ENCODE measurements at places on chromosomes 7 and 10.

- no peak for DNase-seq
Measured at GRCh38 chr7:135648235-135648634, 14.1 kb upstream of the STMP1 start.

GRCh38 chr7:148625342-148625741 is 34.8 kb downstream of the C7orf33 start:
- no peak for DNase-seq

- DNase-seq = no peak
Measured at GRCh38 chr10:45599021-45599603, 73.5 kb downstream of the ZFAND4 start.

GRCh38 chr7:94998266-94999068 is 91.1 kb downstream of the PPP1R9A start:
- no peak for DNase-seq

- no peak for DNase-seq
Measured at GRCh38 chr10:1208366-1209311, 152.5 kb downstream of the WDR37 start.

GRCh38 chr10:110865186-110865808 is 6.4 kb upstream of the PDCD4 start:
- peak; percentile 50 for DNase-seq

- no peak for DNase-seq
Measured at GRCh38 chr10:74975758-74976157, 135.7 kb upstream of the SAMD8 start.

GRCh38 chr7:130149281-130150139 is 55.7 kb downstream of the TMEM209 start:
- DNase-seq = no peak

DNA sequence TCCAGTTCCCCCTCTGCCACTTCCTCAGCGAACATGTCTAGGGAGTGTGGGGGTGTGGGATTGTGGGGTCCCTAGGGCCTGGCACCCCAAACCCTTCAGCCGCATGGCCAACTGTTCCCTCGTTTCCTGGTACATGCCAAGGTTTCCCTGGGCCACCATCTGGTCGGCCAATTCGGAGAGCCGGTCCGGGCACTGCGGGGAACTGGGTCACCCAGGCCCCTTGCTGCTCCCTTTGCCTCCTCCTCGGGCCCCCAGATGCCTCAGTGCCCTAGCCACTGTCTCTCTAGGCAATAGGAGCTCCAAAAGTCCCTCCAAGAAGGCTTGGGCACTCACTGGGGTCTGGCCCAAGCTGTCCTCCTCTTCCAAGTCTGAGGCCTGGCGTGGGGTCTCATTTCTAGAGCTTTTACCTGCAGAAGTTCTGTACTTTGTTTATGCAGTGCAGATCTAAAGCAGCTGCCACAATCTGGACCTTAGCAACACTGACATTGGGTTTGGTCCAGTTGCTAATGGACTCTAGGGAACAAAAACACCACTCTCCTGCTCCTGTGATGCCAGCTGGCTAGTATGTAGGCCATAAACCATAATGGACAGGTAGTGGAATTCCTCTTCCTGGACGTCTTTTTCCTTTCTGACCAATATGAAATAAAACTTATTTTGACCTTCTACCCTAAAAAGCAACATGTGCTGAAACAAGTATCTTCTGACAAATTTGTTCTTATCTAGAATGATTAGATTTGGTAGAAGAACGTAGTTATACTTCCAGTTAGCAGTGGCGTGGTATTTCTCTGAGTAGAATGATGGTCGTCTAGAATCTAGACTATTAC is 172.9 kb downstream of the LRRC4 start:
- no peak for DNase-seq

DNA sequence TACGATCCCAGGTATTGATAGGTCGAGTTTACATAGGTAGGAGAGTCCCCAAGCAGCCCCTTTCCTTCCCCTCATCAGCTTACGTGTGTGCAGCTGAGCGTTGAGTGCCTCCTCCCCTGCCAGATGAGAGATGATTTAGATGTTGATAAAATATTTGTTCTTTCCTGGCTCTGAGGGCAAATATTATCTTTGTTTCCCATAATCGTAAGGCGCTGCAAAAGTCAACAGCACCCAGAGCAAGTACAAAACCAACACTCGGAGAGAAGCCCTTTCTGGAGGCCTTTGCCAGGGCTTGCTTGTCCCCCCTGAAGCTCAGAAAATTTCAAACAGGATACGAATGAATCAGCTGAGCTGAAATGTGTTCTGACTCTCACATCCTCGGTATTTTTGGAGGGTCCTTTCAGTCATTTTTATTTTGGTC is 683.2 kb downstream of the LRMDA start:
- no peak for DNase-seq

- no peak for DNase-seq
Measured at GRCh38 chr10:70317272-70317942, 33.6 kb upstream of the NPFFR1 start.

DNA sequence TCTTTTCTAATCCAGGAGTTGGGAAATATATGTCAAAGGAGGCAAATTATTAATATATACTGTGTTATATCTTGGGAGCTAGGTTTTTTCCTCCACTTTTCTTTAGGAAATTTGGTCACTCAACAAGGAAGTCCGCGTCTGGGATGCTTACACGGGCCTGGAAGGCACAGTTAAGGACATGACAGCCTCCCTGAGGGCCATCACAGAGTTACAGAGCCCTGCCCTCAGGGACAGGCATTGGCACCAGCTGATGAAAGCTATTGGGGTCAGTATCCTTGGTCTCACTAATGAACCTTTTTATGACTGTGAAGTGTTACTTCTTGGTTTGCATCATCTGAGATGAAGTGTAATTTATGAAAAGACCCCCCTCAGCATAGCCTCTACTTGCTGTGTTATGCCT is 74.7 kb downstream of the DNAH11 start:
- no peak for DNase-seq

DNA sequence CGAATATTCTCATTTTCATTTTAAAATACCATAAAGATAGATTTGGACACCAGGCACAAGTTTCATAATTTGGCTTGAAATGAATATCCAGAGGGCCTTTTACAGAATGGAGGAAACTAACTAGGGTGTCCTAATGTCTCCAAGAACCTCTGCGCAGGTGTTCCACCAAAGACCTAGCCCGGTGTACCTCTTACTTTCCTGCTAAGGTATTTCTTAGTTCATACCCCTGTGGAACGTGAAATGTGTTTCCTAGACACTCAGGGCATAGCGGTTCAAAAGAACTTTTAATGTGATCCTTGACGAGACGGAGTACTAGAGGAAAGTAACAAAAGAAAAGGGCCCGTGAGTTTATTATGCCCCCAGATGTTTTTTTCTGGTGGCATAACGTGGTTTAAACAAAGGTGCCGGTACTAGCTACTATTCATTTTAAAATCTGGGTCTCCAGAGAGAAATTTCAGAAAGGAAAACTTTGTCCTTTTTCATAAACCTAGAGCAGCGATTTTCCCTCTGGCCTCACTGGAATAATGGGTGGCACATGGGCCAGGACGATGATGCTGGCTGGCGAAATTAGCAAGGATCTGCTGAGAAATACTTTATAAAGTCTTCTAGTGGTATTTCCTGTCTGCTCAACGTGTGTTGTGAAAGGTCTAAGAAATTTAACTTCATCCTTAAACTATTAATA is 1.4 kb downstream of the APBB1IP start:
- peak; percentile 23 for DNase-seq

- no peak for DNase-seq
Measured at GRCh38 chr10:17923728-17924127, 28.0 kb upstream of the SLC39A12 start.

DNA sequence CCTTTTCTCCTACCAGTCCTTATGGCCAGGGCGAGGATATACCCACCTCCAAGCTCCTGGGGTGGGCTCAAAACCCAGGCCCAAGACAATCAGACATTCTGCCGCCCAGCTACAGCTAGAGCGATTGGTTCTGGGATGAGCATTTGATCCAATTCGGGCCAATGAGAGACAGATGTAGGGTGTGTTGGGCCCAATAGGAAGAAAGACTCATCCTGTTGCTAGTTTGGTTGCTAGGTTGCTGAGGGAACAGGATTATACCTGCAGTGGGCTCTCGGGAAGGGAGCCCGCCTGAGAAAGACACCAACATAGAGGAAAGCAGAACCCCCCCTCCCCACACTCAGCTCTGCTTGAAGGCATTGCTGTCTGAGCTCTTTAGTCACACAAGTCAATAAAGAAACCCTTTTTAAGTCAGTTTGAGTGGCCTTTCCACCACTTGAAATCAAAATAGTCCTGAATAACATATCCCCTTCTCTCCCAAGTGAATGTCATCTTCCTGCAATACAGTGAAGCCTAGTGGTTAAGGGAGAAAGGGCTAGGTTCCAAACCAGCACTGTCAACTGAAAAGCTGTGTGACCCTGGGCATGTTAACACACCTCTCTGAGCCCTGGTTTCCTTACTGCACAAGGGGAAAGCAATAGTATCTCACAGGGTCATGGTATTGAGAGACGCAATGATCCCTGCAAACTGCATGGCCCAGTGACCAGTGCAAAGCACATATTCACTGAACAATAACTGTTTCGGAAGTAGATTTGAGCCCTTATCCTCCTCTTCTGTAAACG is 21.8 kb downstream of the ITPRIP start:
- no peak for DNase-seq

DNA sequence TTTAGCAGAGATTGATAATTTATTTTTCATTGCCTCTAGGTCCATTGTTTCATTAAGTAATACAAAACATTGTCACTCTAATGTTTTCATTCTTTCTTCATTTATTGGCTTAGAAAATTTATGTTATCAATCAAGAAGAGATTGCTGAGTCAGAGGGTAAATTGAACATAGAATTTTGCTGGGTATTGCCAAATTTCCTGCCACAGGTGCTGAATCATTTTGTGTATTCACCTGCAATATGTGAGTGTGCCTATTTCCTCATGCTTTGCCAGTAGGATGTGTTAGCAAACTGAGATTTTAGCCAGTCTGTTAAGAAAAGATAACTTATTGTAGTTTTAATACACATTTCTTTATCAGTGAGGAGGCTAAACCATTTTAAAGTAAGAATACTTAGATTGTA is 38.0 kb downstream of the MARCHF5 start:
- no peak for DNase-seq

GRCh38 chr7:141731476-141732149 is 6.5 kb upstream of the SSBP1 start:
- DNase-seq = no peak

DNA sequence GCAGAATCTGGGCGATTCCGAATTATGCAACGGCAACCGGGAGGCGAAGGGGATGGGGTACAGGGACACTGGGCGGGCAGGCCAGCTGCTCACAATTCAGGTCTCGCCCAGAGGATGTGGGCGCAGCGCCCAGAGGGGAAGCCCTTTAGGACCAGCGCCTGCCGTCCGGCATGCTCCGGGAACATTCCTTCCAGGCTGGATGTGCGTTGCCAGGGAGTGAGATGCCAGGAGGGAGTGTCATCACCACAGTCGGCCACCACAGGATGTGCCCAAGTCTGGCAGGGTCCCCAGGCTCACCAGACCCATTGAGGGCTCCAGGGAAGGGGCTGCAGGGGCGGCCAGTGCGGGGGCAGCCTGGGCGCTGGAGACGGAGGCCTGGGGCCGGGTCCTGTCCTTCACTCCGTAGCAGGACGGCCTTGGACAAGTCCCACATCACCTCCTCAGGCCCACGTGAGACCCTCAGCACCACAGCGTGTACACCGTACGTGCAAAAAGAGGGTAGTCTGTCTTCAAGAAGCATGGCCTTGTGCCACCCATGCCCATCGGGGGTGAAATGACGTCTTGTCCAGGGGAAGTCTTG is 63.9 kb downstream of the FOXL3 start:
- DNase-seq = no peak

GRCh38 chr7:86733783-86734182 is 90.1 kb downstream of the GRM3 start:
- DNase-seq = no peak

DNA sequence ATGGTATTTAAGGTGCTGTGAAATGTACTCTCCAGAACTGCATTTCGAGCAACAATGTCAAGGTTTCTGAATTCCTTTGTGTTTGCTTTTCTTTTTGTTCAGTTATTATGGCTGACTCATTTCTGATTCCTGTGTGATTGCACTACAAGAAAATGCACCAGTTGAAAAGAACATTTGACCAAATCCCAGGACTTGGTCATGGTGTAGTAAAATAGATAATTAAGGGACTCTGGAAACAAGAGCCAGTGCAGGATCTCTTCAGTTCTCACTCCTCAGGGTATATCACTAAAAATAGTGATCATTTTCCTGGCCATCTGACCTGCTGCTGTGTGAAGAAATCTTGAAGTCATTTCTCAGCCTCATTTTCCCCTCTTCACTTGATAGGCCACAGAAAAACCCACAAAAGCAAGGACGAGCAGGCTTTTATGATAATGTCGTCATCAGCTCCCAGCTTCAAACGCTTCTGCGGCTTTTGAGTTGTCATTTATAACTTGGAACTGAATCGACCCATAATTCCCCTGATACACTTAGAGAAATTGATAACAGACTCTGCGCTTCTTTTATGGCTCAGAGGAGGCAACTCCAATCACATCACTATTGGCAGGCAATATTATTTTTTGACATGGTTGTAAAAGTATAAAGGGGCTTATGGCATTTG is 274.7 kb downstream of the HDAC9 start:
- DNase-seq = no peak

GRCh38 chr10:77873536-77874380 is 52.8 kb downstream of the DLG5 start:
- no peak for DNase-seq

DNA sequence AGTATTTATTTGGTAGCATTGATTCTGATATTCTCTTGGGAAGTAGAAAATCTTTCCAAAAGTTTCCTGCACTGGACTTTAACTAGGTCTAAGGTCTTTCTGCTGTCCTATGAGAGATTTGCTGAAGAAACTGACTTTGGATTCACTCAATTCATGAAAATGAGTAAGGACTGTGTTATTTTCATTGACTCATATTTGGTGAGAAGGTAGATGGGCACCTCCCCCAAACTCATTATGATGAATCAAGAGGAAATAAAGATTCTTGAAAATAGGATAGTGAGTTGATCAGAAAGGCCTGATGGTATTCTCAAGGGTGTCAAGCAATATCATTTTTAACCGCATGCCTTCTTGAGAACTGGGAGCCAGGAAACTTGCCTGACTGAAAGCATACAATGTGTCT is 110.3 kb downstream of the RNF133 start:
- DNase-seq = no peak

GRCh38 chr10:87030912-87031635 is 11.0 kb downstream of the FAM25A start:
- no peak for DNase-seq

GRCh38 chr10:102661658-102662028 is 17.4 kb downstream of the TRIM8 start:
- peak; percentile 19 for DNase-seq

GRCh38 chr10:95305606-95306317 is 15.0 kb upstream of the PDLIM1 start:
- no peak for DNase-seq

DNA sequence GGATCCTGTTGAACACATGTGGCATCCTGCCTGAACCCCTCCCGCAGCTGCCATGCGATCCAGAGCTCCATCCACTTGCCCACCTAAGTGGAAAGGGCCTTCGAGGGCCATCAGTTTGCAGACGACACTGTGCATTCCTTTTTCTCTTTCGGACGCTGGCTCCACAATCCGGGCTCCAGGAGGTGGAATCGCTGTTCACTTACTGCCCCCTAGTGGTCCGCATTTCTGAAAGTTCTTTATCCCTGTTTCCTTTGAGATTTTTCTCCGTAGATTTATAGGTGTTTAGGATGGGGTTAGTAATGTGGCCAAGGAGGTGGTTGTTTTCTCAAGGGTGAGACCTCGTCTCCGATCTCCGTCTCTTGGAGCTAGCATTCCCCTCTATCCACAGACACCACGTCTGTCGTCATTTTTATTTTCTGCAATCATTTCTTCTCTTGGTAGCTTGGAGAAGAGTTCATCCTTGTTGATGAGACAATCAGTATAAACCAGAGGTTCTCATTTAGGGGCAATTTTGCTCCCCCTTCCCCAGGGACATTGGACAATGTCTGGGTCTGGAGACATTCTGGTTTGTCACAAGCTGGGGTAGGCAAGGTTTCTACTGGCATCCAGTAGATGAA is 204.6 kb downstream of the ARHGAP21 start:
- peak; percentile 22 for DNase-seq
